ENCODE measurements at places on chromosomes 13 and 19.
A peak's percentile ranks its signal among the peaks of the same experiment; 100 is the strongest.

DNA sequence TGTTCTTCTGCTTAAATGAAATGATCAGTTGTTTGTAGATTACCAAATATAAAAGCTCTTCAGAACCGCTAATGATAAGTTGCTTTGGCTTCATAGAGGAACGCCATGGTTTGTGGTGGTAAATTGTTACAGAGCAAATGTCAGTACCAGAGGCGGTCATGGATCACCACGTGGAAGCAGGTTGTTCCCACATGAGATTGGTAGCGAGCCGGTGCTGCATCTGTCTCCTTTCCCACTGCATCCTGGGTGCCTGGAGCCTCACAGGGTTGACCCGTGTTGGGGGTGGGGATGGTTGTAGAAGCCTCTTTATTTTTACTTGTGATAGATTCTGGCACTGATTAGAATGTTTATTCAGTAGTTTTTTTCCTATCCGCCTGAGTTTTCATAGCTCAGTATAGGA lies 14.7 kb downstream of the GARRE1 start:
- H3K36me3 ChIP-seq, result no peaks in the 10 kb centered on the region
- no peaks in the 10 kb centered on the region for H3K27me3 ChIP-seq
- peaks cover 14% of the 10 kb centered on the region for H3K4me1 ChIP-seq
- no peak overlapping the region for H3K4me3 ChIP-seq

DNA sequence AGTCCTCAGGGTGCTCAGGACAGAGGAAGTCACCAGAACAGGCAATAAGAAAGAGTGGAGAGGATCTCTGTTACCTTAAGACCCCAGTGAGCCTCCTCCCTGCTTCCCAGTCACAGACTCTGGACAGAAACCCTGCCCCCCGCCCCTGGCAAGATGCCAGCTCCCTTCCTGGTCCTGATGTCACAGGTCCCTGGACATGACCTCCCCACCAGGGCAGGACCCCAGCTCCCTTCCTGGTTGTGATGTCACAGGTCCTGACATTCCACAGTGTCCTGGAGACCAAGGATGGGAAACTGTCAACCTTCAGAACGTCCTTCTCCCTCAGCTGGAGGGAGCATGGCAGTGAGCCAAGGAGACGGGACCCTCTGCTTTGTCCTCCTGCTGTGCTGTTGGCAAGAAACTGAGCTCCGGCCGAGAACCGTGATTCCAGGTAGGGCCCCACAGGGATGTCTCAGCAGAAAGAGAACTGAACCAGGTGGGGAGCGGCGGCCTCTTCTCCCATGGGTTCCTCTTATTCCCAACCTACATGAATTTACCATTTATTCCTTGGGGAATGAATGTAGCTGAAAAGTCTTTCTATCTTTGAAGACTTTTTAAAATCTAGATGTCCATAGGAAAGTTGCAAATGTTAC lies at the start of gene SPACA7:
SPACA7 (plus strand) TSS at position 306 of the 632 bp plus-strand sequence; CDS start at position 337, 31 bp downstream.
- H3K4me3 ChIP-seq, result no peak within 1 kb of the TSS
- H3K4me1 ChIP-seq, result no peaks in the 10 kb centered on the region

GRCh38 chr13:51539887-51540286 lies 44.4 kb upstream of the WDFY2 start:
- no peaks in the 10 kb centered on the region for H3K36me3 ChIP-seq

GRCh38 chr13:80382576-80382975 lies 41.6 kb upstream of the SPRY2 start:
- H3K4me1 ChIP-seq, result peaks cover 4% of the 10 kb centered on the region
- H3K36me3 ChIP-seq, result no peaks in the 10 kb centered on the region
- H3K4me3 ChIP-seq, result no peak overlapping the region
- no peak overlapping the region for H3K27ac ChIP-seq

- H3K4me1 ChIP-seq, result peaks cover 23% of the 10 kb centered on the region
- peak; percentile 76 for DNase-seq
- no peak overlapping the region for H3K4me3 ChIP-seq
- H3K27ac ChIP-seq, result no peak overlapping the region
- H3K36me3 ChIP-seq, result no peaks in the 10 kb centered on the region
These were observed 29.2 kb downstream of the CLEC4M start for GRCh38 chr19:7792281-7792680.

Data from PC-3 (cell line).